ENCODE measurements at places on chromosomes 2 and 18. TPM values are rescaled to one million over a fixed set of nuclear protein-coding genes. Genes with fewer than 3 reads are reported as not detected.

DNA sequence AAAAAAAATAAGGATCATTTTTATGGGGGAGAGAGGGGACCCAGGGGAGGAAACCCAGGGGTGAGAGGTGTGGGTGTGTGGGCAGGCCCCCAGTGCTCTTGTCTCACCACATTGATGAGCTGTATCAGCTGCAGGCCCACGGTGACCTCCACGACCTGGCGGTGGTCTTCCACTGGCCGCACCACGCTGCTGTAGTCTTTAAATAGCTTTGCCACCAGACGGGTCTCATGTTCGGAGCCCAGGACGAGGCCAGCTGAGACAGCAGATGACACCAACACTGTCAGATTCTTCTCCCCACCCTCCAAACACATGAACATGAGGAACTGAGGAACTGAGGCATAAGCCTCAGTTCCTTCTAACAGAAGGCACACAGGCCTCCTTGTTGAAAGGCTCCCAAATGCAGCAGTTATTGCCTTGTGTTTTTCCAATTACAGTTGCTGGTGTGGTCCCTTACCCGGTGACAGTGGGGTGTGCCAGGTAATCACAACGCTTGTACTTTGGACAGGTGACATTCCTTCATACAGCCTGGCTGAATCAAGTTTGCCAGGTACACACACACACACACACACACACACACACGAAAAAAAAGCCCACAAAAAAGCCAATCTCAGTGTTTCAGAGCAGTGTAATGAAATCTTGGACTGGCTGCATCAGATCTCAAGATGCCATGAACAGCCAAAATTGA, 4.7 kb downstream of the CHRNA1 start:
- no peak overlapping the region for H3K4me3 ChIP-seq
- H3K4me1 ChIP-seq, result no peaks in the 10 kb centered on the region
- DNase-seq, result no peak
- H3K36me3 ChIP-seq, result no peaks in the 10 kb centered on the region
- H3K27ac ChIP-seq, result no peak overlapping the region

DNA sequence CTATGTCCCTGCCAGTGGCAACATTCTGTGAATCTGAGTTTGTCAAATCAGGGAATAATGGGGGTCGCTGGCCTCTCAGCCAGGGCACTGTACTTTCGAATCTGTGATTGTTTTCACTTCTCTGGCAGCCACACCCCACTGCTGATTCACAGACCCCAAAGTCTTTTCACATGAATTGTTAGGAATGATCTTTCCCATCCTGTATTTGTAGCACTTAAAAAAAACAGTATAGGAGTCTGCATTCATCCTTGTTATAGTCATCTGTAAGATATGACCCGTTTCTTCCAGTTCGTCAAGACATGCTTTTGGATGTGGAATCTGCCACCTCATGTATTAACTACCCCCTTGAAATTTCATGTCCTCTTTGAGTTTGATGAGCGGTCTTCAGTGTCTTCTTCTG, 928 bp downstream of the NAGK start:
- peaks cover 21% of the 10 kb centered on the region for H3K36me3 ChIP-seq
- H3K4me1 ChIP-seq, result peaks cover 25% of the 10 kb centered on the region
- H3K27ac ChIP-seq, result no peak overlapping the region
- no peak for DNase-seq
- peak overlapping the region; percentile 68 for H3K4me3 ChIP-seq

DNA sequence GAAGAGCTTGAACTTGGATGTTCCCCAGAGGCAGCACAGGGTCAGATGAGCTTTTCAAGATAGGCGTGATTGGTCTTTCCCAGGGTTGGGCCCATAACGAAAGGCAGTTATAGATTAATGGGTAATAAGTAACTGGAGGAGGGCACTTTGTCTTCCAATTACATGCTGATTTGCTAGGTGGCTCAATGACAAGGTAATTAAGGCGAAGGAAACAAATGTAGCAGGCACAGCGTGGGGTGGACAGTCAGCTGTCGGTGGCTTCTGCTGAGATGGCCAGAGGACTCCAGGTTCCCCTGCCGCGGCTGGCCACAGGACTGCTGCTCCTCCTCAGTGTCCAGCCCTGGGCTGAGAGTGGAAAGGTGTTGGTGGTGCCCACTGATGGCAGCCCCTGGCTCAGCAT, at the start of gene UGT1A4:
TSS of gene UGT1A4 (plus strand) at position 185 of the 400 bp plus-strand sequence. CDS start at position 270, 85 bp downstream.
- no peaks in the 10 kb centered on the region for H3K27me3 ChIP-seq
- no peak for DNase-seq
- H3K36me3 ChIP-seq, result no peaks in the 10 kb centered on the region

- H3K27me3 ChIP-seq, result no peaks in the 10 kb centered on the region
- H3K27ac ChIP-seq, result no peak overlapping the region
- H3K36me3 ChIP-seq, result no peaks in the 10 kb centered on the region
- no peak overlapping the region for H3K4me3 ChIP-seq
Observed at GRCh38 chr18:70418546-70419311, 129.9 kb downstream of the SOCS6 start.

GRCh38 chr2:18440141-18440661, 120.3 kb downstream of the RDH14 start:
- H3K4me1 ChIP-seq, result peaks cover 3% of the 10 kb centered on the region
- no peak overlapping the region for H3K4me3 ChIP-seq
- no peaks in the 10 kb centered on the region for H3K36me3 ChIP-seq
- H3K27me3 ChIP-seq, result no peaks in the 10 kb centered on the region

GRCh38 chr18:22828171-22828570, 105.0 kb upstream of the RBBP8 start:
- DNase-seq, result no peak
- H3K27ac ChIP-seq, result no peak overlapping the region
- H3K4me3 ChIP-seq, result no peak overlapping the region
- H3K4me1 ChIP-seq, result no peaks in the 10 kb centered on the region
- no peaks in the 10 kb centered on the region for H3K27me3 ChIP-seq

DNA sequence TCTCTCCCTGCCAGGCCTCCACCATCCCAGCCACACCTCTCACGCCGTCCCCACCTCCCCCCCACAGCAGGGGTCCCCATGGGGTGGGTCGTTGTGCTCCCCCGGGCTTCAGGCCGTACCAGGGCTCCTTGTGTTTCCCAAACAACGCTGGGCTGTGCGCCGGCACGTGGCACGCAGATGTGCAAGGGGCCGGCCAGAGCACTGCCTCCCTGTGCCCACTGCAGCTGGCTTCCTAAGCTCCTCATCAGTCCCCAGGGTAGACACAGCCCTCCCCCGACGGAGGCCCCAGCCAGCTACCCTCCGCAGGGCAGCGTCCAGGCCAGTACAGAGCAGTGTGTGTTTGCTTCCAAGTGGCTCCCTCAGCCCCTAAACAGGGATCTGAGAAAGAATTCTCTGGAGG, 34.0 kb downstream of the BIN1 start:
- peaks cover 4% of the 10 kb centered on the region for H3K36me3 ChIP-seq
- no peak overlapping the region for H3K27ac ChIP-seq
- no peaks in the 10 kb centered on the region for H3K27me3 ChIP-seq
- DNase-seq, result no peak
- H3K4me3 ChIP-seq, result no peak overlapping the region

GRCh38 chr2:46816846-46817726, 98.5 kb downstream of the MCFD2 start:
- H3K27me3 ChIP-seq, result no peaks in the 10 kb centered on the region
- H3K4me3 ChIP-seq, result no peak overlapping the region
- no peaks in the 10 kb centered on the region for H3K36me3 ChIP-seq
- H3K27ac ChIP-seq, result no peak overlapping the region

DNA sequence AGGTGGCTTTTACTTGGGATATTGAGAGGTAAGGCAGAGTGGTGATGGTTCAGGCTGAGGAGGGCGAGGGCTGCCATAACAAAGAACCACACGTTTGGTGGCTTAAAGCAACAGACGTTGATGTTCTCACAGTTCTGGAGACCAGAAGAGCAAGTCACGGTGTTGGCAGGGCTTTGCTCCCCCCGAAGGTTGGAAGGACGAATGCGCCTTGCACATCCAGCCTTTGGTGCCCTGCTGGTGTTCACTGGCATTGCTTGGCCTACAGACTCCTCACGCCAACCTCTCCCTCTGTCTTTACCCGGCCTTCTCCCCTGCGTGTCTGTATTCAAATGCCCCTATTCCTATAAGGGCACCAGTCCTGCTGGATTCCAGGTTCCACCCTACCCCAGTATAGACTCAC, 125.4 kb downstream of the TPO start:
- no peaks in the 10 kb centered on the region for H3K27me3 ChIP-seq
- H3K27ac ChIP-seq, result no peak overlapping the region
- no peak for DNase-seq

GRCh38 chr2:4502230-4502843, 799.0 kb downstream of the DCDC2C start:
- H3K27ac ChIP-seq, result no peak overlapping the region
- DNase-seq, result no peak
- no peaks in the 10 kb centered on the region for H3K36me3 ChIP-seq
- H3K27me3 ChIP-seq, result no peaks in the 10 kb centered on the region

GRCh38 chr2:176562359-176563078, 293.3 kb downstream of the MTX2 start:
- H3K4me1 ChIP-seq, result no peaks in the 10 kb centered on the region
- no peaks in the 10 kb centered on the region for H3K36me3 ChIP-seq
- H3K4me3 ChIP-seq, result no peak overlapping the region

- H3K27me3 ChIP-seq, result no peaks in the 10 kb centered on the region
- no peak overlapping the region for H3K4me3 ChIP-seq
- H3K4me1 ChIP-seq, result no peaks in the 10 kb centered on the region
- no peak for DNase-seq
- H3K27ac ChIP-seq, result no peak overlapping the region
Observed at GRCh38 chr2:36698993-36699392, 2.5 kb downstream of the VIT start.

DNA sequence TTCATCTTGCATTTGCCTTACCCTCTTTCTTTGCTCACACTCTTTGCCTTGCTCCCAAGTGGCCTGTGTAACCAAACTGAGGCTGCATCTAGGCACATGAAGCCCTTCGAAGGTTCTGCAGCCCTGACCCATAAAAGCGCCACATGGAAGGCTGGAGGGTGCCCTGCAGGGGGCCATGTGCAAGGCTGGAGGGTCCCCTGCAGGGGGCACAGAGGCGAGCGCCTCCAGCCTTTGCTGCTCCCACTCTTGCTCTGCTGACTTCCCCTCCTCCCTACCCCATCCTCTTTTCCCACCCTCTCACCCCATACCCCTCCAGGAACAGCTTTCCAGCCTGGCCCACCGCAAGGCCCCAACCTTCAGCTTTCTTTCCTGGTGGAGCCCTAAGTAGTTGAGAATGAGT, 317.3 kb downstream of the CELF4 start:
- no peaks in the 10 kb centered on the region for H3K4me1 ChIP-seq
- peaks cover 17% of the 10 kb centered on the region for H3K27me3 ChIP-seq
- H3K36me3 ChIP-seq, result no peaks in the 10 kb centered on the region

GRCh38 chr2:127762846-127763245, 48.1 kb downstream of the WDR33 start:
- H3K4me1 ChIP-seq, result no peaks in the 10 kb centered on the region
- no peak overlapping the region for H3K4me3 ChIP-seq
- peaks cover 81% of the 10 kb centered on the region for H3K36me3 ChIP-seq
- H3K27me3 ChIP-seq, result no peaks in the 10 kb centered on the region
- DNase-seq, result no peak

DNA sequence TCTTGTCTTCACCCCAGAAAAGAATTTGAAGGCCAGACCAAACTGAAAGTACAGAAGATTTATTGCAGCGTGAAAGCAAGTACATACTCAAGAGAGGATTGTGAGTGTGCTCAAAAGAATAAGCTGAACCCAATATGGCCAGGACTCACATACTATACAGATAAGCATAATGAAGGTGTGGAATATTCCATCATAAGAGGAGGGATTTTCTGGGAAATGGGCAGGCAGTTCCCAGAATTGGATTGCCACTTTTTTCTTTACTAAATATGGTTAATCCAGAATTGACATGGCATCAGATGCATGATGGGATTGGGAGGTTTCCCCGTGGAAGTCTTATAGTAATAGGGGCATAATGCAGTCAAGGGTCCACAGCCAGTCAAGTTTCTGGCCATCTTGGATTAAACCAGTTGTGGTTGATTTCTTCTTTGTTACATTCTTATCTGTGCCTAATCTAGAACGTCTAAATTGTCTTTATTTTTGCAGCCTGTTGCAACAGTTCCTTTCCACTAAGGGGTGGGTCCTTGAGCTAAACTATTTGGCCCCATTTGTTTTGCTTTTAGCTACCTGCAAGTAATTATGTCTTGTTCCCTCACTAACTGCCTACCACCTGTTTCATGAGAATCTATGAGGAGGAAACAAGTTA, 9.0 kb downstream of the SP140L start:
- H3K4me3 ChIP-seq, result no peak overlapping the region
- peaks cover 22% of the 10 kb centered on the region for H3K36me3 ChIP-seq
- H3K4me1 ChIP-seq, result peaks cover 11% of the 10 kb centered on the region
- no peak for DNase-seq

DNA sequence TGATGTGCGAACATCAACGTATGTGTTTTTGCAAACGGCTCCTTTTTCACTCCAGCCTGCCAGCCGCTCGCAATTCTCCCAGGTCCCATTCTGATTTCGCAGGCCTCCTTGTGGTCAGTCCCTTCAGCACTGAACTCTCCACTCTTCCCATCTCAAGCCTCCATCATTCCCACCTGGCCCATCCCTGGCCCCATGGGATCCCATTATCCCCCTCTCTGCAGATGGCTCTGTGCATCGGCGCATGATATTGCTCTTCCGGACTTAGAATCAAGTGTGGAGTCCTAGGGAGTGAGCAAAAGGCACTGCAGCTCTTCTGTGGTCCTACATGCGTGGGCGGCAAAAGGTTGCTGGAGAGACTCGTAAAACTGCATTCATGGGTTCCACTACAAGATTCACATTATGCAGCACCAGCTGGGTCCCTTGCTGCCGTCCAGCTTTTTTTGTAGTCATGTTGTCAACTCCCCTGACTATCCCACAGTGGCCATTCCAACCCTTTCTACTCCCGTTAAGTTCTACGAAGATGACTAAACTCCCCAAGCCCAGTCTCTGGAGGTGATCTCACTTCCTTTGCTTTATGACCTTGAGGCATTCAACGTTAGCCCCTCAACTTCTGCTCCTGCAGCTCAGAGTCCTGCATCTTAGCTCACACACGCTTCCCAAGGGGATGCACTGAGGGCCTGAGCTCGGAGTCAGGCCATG, 125.3 kb upstream of the NRP2 start:
- no peak overlapping the region for H3K27ac ChIP-seq
- H3K4me3 ChIP-seq, result no peak overlapping the region
- no peaks in the 10 kb centered on the region for H3K27me3 ChIP-seq
- no peak for DNase-seq
- no peaks in the 10 kb centered on the region for H3K36me3 ChIP-seq

GRCh38 chr2:54065891-54066290, 49.5 kb upstream of the ACYP2 start:
- H3K27ac ChIP-seq, result no peak overlapping the region
- no peaks in the 10 kb centered on the region for H3K36me3 ChIP-seq
- no peak overlapping the region for H3K4me3 ChIP-seq
- DNase-seq, result no peak
- H3K27me3 ChIP-seq, result no peaks in the 10 kb centered on the region
- no peaks in the 10 kb centered on the region for H3K4me1 ChIP-seq

GRCh38 chr2:3249476-3249962, 128.1 kb downstream of the EIPR1 start:
- H3K27me3 ChIP-seq, result no peaks in the 10 kb centered on the region
- H3K27ac ChIP-seq, result no peak overlapping the region
- no peaks in the 10 kb centered on the region for H3K36me3 ChIP-seq
- DNase-seq, result no peak
- H3K4me3 ChIP-seq, result no peak overlapping the region

- H3K36me3 ChIP-seq, result no peaks in the 10 kb centered on the region
- DNase-seq, result no peak
- no peak overlapping the region for H3K27ac ChIP-seq
Observed at GRCh38 chr18:74446631-74447403, 10.3 kb downstream of the DIPK1C start.

The KCNG2 gene
- total RNA-seq, result 0.46 TPM

The CNRIP1 gene
- total RNA-seq, result 23.8 TPM

The GAL3ST2 gene
- total RNA-seq, result not detected

The PLGLB2 gene
- 2.4 TPM for total RNA-seq

The CREG2 gene
- total RNA-seq, result not detected

The PPP1R1C gene
- total RNA-seq, result 5.8 TPM

The ANKRD23 gene
- 1.7 TPM for total RNA-seq

The STPG4 gene
- total RNA-seq, result not detected

The SOWAHC gene
- total RNA-seq, result 19.9 TPM

The IL18RAP gene
- total RNA-seq, result 4.9 TPM

The CNDP1 gene
- total RNA-seq, result not detected

The PROKR1 gene
- not detected for total RNA-seq

Measured in upper lobe of right lung (tissue), 1 donor.